ENCODE measurements at places on chromosomes 4 and X.

DNA sequence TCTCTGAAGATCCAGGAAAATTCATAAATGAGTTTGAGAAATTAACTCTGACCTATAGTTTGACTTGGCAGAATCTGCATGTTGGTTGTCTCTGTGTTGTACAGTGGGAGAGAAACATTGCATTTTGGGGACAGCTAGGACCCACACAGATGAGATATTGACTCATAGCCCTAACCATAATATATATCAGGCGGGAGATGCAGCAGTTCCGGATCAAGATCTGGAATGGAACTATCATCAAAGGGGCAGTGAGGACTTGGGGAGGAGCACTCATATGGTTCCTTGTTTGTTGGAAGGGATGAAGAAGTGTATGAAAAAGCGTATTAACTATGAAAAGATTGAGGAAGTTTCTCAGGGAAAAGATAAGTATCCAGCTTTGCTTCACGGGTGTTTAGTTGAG lies 14.0 kb downstream of the CXCL2 start:
- no peak overlapping the region for H3K27ac ChIP-seq
- H3K4me3 ChIP-seq = no peak overlapping the region
- H3K27me3 ChIP-seq = no peaks in the 10 kb centered on the region
- no peaks in the 10 kb centered on the region for H3K36me3 ChIP-seq

DNA sequence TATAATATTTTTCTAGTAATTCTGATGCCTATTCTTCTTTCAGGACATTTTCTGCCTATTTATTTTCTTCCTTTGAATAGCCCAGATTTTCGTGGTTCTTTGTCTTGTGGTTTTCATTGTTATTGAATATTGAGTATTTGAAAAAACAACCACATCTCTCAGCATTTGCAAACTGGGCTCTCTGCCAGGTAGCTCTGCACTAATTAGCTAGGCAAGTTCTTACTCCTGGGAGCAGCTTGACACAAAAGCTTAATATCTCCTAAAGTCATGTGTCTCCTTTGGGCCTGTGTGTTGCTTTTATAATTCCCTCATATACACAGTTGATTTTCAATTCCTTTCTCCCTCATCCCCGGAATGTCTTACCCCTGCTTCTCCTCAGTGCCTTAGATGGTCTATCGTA lies 413.5 kb upstream of the GRIA3 start:
- no peak overlapping the region for H3K4me3 ChIP-seq
- DNase-seq = no peak
- no peaks in the 10 kb centered on the region for H3K36me3 ChIP-seq
- H3K27me3 ChIP-seq = no peaks in the 10 kb centered on the region

- H3K4me1 ChIP-seq = no peaks in the 10 kb centered on the region
- no peaks in the 10 kb centered on the region for H3K36me3 ChIP-seq
- H3K27ac ChIP-seq = no peak overlapping the region
Observed at GRCh38 chr4:60648774-60649173, 551.4 kb upstream of the ADGRL3 start.

- H3K36me3 ChIP-seq = no peaks in the 10 kb centered on the region
- no peak overlapping the region for H3K27ac ChIP-seq
- no peaks in the 10 kb centered on the region for H3K4me1 ChIP-seq
- H3K4me3 ChIP-seq = no peak overlapping the region
Observed at GRCh38 chr4:126012691-126013290, 698.0 kb downstream of the FAT4 start.

- H3K27me3 ChIP-seq = no peaks in the 10 kb centered on the region
- no peaks in the 10 kb centered on the region for H3K36me3 ChIP-seq
- H3K27ac ChIP-seq = peak overlapping the region; percentile 36
- H3K4me3 ChIP-seq = no peak overlapping the region
Observed at GRCh38 chr4:139740531-139741041, 75.0 kb downstream of the MGST2 start.

- H3K27ac ChIP-seq = no peak overlapping the region
- H3K4me3 ChIP-seq = no peak overlapping the region
- no peak for DNase-seq
- no peaks in the 10 kb centered on the region for H3K27me3 ChIP-seq
Observed at GRCh38 chr4:163748449-163748848, 254.0 kb downstream of the TMA16 start.

DNA sequence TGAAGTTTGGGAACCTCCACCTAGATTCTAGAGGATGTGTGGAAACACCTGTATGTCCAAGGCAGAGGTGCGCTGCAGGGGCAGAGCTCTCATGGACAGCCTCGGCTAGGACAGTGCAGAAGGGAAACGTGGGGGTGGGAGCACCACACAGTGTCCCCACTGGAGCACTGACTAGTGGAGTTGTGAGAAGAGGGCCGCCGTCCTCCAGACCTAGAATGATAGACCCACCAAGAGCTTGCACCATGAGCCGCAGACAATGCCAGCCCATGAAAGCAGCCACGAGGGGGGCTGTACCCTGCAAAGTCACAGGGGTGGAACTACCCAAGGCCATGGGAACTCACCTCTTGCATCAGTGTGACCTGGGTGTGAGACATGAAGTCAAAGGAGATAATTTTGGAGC lies 274.5 kb upstream of the FMR1 start:
- H3K27ac ChIP-seq = no peak overlapping the region
- no peaks in the 10 kb centered on the region for H3K4me1 ChIP-seq
- no peaks in the 10 kb centered on the region for H3K27me3 ChIP-seq
- no peaks in the 10 kb centered on the region for H3K36me3 ChIP-seq
- H3K4me3 ChIP-seq = no peak overlapping the region

- no peak overlapping the region for H3K27ac ChIP-seq
- no peak overlapping the region for H3K4me3 ChIP-seq
- H3K36me3 ChIP-seq = no peaks in the 10 kb centered on the region
- no peaks in the 10 kb centered on the region for H3K4me1 ChIP-seq
- DNase-seq = no peak
Observed at GRCh38 chr4:4217113-4217512, 9.6 kb downstream of the OTOP1 start.

- H3K4me1 ChIP-seq = no peaks in the 10 kb centered on the region
- no peak for DNase-seq
- no peaks in the 10 kb centered on the region for H3K27me3 ChIP-seq
- H3K4me3 ChIP-seq = no peak overlapping the region
- no peaks in the 10 kb centered on the region for H3K36me3 ChIP-seq
- no peak overlapping the region for H3K27ac ChIP-seq
Observed at GRCh38 chr4:175946472-175947116, 119.0 kb upstream of the WDR17 start.

DNA sequence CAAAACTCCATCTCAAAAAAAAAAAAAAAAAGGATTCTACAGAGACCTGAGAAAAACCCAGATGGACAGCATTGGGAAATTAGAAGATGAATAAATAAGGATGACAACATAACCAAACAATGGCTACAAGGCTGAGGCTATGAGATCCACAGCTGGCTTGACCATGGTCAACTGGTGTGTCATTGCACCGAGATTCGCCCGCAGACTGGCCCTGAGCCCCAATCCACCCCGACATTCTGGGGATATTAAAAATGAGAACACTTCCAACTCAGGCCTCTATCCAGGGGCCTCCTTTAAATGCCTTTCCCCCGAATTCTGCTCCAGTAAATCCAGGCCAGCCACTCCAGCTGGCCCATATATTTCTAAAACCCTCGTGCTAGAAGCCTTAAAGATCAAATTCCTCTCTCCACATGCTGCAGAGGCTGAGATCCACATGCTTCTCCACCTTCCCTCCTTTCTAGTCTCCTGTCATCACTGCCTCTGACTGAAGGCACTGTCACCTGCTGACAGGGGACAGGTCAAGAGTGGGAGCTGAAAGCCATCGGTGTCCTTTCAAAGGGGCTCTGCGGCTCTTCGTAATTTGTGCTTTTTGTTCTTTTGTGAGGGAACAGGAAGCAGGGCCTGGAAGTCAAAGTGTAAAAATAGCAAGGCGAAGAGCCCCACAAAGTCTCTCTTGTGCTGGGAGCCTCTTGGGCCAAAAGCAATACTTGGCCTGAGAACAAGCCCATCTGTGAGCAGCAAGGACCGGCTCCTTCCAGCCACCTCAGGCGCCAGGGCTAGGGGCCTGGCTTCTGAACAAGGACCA lies 203.7 kb downstream of the NSUN7 start:
- no peaks in the 10 kb centered on the region for H3K27me3 ChIP-seq
- no peak overlapping the region for H3K4me3 ChIP-seq

GRCh38 chrX:2325076-2325784 lies 175.5 kb downstream of the DHRSX start:
- no peaks in the 10 kb centered on the region for H3K4me1 ChIP-seq
- H3K4me3 ChIP-seq = peak overlapping the region; percentile 92
- peak overlapping the region; percentile 25 for H3K27ac ChIP-seq
- H3K36me3 ChIP-seq = no peaks in the 10 kb centered on the region
- H3K27me3 ChIP-seq = no peaks in the 10 kb centered on the region

DNA sequence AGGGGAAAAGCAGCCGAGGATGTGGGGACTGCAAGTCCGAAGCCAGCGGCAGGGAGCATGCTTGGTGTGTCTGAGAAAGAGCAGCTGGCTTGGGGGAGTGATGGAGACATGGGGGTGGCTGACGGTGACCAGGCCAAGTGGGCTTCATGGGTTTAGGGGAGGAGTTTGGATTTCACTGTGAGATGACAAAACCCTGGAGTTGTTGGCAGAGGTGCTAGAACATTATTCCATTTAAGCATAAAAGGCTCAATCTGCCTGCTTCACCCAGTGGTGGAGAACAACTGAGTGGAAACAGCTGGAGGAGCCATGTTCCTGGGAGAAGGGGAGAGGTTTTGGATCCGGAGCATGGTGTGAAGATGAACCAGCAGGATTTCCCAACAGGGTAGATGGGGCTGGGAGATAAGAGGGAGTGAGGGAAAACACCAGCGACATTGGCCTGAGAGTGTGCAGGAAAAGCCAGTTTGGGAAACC lies 318.0 kb upstream of the TAPT1 start:
- no peak overlapping the region for H3K27ac ChIP-seq
- no peak overlapping the region for H3K4me3 ChIP-seq
- H3K4me1 ChIP-seq = no peaks in the 10 kb centered on the region
- DNase-seq = peak; percentile 54
- no peaks in the 10 kb centered on the region for H3K36me3 ChIP-seq

DNA sequence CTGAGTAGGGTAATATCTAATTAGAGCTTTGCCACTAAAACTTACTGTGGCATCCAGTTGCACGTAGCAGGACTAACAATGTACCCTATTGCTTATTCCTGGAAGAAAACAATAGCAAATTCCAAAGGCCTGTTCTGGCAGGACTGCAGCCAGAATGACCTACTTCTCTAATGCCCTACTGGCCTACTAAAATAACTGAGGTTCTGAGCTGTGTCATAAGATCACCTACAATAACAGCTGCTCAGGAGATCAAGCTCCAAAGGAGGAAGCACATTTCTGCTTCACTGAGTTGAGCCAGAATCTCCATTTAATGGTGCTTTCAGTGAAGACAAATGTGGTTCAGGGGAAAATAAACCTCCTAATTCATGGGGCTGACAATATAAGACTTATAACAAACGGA lies 42.2 kb upstream of the CXCL8 start:
- H3K4me1 ChIP-seq = peaks cover 3% of the 10 kb centered on the region
- H3K4me3 ChIP-seq = no peak overlapping the region

DNA sequence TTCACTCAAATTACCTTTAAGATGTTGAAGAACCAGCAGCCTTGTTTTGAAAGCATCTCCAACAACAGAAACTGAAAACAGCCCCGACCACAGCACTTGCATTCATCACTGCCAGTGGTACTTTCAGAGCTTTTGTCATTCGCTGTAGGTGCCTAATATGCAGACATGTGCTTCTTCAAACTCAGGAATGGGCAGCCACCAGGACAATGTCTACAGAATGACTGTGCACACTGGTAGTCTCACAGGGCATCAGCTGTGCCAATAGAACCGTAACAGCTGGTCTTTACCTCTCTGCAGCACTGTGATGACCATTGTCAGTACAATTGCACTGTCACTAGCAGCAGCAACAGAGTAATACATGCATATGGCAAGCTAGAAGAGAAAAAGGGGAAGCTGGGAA lies 1149.7 kb downstream of the STPG2 start:
- H3K4me1 ChIP-seq = no peaks in the 10 kb centered on the region
- no peaks in the 10 kb centered on the region for H3K27me3 ChIP-seq
- no peaks in the 10 kb centered on the region for H3K36me3 ChIP-seq

DNA sequence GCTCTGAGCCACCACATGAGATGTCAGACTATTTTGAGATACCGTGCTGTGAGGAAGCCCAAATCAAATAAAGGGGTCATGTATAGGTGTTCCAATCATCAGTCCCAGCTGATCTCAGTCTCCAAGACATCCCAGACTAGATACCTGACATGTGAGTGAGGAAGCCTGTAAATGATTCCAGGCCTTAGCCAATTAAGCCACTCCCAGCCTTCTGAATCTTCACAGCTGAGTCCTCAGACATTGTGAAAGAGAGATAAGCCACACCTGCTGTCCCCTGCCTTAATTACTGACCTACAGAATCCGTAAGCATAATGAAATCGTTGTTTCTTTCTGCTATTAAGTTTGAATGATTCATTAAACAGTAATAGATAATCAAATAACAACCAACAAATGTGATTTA lies 671.4 kb downstream of the ZNF674 start:
- H3K4me3 ChIP-seq = no peak overlapping the region
- DNase-seq = no peak
- H3K4me1 ChIP-seq = no peaks in the 10 kb centered on the region
- no peak overlapping the region for H3K27ac ChIP-seq
- H3K27me3 ChIP-seq = no peaks in the 10 kb centered on the region

GRCh38 chrX:127404161-127404560 lies 584.6 kb downstream of the PRR32 start:
- no peak overlapping the region for H3K4me3 ChIP-seq
- no peak for DNase-seq
- H3K4me1 ChIP-seq = no peaks in the 10 kb centered on the region

- H3K4me1 ChIP-seq = no peaks in the 10 kb centered on the region
- no peaks in the 10 kb centered on the region for H3K27me3 ChIP-seq
- H3K4me3 ChIP-seq = peak overlapping the region; percentile 90
- DNase-seq = no peak
Observed at GRCh38 chr4:109729117-109729717, 653 bp downstream of the PLA2G12A start.

- H3K4me1 ChIP-seq = no peaks in the 10 kb centered on the region
- DNase-seq = peak; percentile 52
Observed at GRCh38 chrX:71556036-71556435, 22.2 kb upstream of the GCNA start.

DNA sequence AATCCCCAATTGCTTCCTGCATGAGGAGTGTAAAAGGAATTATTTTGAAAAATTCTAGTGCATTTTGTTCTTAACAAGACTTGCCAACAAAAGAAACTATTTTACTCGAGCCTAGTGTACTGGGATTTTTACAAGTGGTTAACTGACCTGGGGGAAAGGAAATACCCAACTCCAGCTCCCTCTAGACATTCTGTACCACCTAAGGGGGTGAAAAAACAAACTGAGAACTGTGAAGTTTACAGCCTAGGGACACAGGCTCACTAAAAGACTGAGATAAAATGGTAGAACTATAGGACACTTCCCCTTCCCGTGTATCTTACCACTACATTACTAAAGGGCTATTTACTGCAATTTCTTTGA lies 2.6 kb upstream of the ADH5 start:
- no peaks in the 10 kb centered on the region for H3K27me3 ChIP-seq
- peaks cover 3% of the 10 kb centered on the region for H3K4me1 ChIP-seq
- no peak for DNase-seq
- H3K27ac ChIP-seq = no peak overlapping the region

All from kidney (tissue), 22 donors.